ENCODE measurements at places on chromosomes 12 and 14.

DNA sequence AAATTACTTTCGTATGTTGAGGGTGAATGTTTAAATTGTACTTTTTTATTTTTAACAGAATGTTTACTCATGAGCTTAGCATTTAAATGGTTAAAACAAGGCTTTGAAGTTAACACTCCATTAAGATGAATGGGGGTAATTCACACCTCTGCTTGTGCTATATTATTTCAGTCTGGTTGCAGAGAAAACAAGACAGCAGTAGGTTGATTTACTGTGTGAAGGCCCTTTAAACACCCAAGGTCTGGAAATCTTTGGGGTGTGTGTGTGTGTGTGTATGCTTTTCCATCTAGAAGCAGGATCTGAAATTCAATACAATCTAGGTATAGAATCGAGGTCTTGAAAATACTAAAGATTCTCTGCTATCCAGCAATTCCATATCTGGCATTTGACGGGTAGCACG lies 83.8 kb downstream of the SLC38A6 start:
- no peak for DNase-seq

DNA sequence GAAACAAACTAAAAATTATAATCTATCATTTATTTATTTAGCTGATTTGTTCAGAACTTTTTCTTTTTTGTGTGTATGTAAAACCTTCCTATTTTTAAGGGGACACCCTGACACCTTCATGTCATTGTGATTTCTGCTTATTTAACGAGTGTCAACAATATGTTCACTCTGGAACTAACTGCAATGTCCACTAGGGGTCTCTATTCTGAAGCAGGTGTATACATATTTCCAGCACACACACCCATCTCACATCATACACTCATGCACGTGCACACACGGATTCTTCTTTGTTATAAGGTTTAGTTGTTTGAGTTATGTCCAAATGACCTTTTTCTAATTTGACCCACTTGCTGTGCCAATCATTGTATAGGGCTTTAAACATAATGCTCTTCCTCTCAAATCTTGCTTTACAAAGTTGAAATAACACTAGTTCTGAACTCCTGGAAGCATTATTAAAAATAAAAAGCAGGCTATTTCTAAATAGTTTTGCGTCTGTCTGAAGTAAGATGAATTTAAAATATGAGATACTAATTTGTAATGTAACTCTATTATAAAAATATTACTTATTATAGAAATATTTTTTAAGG lies 15.5 kb downstream of the E2F7 start:
- peak; percentile 51 for DNase-seq

GRCh38 chr14:67892466-67893100 lies 73.0 kb downstream of the RAD51B start:
- DNase-seq: no peak

- DNase-seq: no peak
Measured at GRCh38 chr14:70700955-70701585, 59.4 kb downstream of the TTC9 start.

GRCh38 chr14:25570483-25570882 lies 520.5 kb upstream of the STXBP6 start:
- DNase-seq: no peak

DNA sequence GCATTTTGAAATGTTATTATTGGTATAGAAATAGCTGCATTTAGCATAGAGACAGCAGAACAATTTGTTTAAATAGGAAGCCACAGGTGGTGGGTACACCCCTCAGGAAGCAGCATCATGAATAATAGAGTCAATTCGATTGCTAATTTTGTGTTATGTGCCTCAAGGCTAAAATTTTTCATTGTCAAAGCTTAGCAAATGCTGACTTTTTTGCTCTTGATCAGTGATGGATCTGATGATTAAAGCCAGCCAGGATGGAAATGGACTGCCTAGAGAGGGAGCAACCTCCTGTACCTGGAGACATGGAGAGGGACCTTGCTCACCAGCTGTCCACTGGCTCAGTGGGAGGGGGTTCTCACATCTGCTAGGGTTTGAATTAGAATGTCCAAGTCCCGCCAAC lies 4.5 kb upstream of the KRT8 start:
- no peak for DNase-seq

DNA sequence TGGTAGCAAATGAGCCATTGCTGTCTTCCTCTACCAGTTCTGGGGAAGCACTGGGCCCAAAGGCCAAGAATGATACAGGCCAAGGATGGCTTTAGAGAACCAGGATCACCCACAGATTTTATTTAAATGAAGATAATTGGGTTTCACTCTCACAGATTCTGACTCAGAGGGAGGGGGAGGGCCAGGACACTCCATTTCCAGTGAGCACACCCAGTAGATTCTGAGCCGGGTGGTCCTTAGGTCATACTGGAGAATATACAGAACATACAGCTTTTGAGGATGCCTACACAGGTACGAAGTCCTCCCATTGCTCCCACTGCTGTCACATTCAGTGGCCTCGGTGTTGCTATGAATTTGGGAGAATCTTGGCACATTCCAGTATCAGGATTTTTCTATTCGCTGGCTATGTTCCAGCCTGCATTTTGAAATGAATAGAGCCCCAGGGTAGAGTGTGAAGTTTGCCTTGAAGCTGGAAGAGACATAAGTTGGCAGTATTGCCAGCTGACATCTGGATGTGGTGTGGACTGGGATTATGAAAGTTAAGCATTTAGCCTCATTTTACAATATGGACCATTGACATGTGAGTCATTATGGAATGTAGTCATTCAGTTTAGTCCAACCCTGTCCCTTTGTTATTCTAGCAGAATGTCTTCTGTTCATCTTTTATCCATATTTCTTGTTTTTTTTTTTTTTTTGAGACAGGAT lies 45.8 kb upstream of the POC1B start:
- DNase-seq: no peak

DNA sequence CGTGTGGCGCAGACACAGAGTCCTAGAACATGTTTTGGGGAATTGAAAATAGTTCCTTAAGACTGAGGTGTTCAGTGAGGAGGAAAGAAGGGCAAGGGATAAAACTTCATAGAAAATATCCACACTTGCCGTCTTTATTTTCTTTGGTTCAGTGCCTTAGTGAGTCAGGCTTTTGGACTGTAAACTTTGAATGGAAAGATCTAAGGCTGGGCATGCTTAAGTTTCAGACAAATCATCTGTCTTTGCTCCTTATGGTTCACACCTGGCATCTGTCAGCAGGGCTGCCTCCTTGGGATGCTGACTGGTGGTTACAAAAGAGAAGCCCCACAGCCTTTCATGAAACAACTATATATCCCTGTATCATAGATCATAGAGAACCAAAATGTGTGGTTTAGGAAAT lies 136.3 kb upstream of the PRICKLE1 start:
- DNase-seq: no peak

Measured in umbilical cord (tissue), 2 donors.